ENCODE measurements at places on chromosomes 16 and 17.

DNA sequence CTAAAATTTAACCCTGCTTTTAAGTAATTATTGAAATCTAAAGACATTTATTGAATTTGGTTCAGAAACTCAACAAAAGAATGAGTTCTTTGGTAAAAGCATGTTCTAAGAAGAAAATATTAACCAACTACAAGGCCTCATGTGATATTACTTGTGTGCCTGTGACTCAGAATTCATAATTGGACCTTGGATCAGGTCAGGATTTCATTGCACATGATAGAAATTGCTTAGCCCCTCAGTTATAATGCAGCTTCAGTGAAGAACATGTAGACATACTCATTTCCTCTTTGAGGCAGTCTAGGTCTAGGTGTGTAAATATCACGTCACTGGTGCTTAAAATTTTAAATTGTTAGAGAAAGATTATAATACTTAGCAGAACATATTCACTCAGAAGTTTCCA lies 410.0 kb upstream of the SOX9 start:
- no peak for DNase-seq

GRCh38 chr16:23148513-23149266 lies 562 bp downstream of the USP31 start:
- DNase-seq, result peak; percentile 67

- DNase-seq, result peak; percentile 46
Observed at GRCh38 chr17:35460354-35460851, 11.8 kb upstream of the SLFN13 start.

GRCh38 chr17:78435330-78436005 lies 57.0 kb downstream of the PGS1 start:
- no peak for DNase-seq

- DNase-seq, result no peak
Observed at GRCh38 chr17:57735707-57736106, 9.4 kb downstream of the CCDC182 start.

- no peak for DNase-seq
Observed at GRCh38 chr17:6328279-6328678, 106.6 kb downstream of the AIPL1 start.

DNA sequence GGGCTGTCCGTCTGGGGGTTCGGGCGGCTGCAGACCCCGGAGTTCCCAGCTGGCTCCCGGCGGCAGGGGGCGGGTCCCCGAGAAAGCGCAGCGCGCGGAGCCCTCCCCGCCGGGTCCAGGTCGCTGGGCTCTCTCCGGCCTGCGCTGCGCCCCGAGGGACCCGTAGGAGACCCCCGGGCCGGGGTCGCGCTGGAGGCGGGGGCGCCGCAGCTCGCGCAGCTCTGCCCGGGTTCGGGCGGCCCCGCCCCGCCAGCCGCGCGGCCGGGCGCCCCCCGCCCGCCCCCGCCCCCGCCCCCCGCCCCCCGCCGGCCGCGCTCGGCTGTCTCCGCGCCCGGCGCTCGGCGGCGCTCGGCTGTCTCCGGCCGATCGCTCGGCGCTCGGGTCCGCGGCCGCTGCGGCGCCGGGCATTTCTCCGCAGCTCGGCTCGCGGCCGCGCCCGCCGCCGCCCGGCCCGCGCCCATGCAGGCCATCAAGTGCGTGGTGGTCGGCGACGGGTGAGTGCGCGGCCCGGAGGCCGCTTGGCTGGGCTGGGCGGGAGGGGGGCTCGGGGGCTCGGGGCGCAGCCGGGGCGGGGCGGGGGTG lies at the start of gene RAC3:
Gene RAC3 (plus strand): TSS at position 376 of the 582 bp plus-strand sequence. CDS start 84 bp downstream, at position 460.
- no peak for DNase-seq

DNA sequence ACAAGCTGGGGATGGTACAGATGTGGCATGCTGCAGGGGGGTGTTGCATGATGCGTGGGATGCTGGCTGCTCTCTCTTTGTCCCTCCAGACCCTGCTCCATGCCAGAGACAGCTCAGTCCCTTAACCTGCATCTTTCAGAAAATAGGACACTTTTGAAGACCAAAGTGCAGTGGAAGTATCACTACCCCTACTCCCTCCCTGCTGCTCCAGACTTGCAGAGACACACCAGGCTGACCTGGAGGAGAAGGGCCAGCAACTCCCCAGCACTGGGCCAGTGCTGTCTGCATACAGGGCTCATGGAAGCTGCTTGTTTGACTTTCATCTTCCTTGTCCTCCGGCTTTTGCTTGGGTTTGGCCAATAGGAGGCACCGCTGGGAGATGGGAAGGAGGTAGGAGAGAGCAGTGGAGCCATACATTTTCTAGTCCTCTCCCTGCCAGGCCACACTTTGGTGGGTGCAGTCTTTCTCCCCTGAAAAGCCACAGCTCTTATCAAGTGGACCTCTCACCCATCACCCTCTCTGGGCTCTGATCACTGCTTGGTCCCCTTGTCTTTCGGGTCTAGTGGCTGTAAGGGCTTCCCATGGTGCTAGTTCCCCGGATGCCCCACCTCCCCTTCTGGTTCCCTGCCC lies 46.1 kb upstream of the NKD1 start:
- DNase-seq, result no peak

DNA sequence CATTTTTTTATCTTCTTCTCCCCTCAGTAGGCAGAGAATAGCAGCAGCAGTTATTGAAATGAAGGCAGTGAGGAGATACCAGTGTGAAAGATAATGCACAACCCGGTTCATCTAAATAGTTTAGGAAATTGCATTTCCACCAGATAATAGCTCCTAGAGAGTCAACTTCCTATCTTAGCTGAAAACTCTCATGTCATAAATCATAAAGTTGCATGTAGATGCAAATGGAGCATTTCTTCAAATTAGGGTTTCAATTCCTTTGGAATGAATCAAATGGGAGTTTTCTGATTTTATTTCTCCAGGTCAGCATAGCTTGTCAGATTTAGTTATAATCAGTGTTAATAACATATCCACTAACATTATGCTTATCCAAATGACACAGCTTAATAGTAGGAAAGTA lies 335.3 kb downstream of the CNTNAP4 start:
- no peak for DNase-seq

- no peak for DNase-seq
Observed at GRCh38 chr16:19680881-19681340, 37.1 kb downstream of the KNOP1 start.

GRCh38 chr16:60413969-60414368 lies 1622.3 kb downstream of the CDH8 start:
- DNase-seq, result no peak

- DNase-seq, result peak; percentile 22
Observed at GRCh38 chr17:67992548-67993152, 3.6 kb downstream of the C17orf58 start.

DNA sequence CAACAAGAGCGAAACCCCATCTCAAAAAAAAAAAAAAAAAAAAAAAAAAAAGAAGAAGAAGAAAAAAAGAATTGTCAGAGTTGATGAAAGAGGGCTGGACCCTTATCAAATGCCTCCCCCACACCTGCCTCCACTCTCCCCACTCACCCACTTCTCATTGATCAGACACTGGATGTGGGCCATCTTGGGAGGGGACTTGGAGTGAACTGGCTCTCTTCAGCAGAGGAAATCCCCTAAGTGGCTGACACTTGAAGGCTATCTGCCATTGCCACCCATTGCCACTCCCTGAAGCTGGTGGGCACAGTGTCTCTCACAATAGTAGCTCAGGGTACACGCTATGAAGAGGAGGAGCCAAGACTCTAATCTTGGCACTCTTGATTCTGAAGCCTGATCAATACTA lies 1.6 kb downstream of the ITGA2B start:
- no peak for DNase-seq

DNA sequence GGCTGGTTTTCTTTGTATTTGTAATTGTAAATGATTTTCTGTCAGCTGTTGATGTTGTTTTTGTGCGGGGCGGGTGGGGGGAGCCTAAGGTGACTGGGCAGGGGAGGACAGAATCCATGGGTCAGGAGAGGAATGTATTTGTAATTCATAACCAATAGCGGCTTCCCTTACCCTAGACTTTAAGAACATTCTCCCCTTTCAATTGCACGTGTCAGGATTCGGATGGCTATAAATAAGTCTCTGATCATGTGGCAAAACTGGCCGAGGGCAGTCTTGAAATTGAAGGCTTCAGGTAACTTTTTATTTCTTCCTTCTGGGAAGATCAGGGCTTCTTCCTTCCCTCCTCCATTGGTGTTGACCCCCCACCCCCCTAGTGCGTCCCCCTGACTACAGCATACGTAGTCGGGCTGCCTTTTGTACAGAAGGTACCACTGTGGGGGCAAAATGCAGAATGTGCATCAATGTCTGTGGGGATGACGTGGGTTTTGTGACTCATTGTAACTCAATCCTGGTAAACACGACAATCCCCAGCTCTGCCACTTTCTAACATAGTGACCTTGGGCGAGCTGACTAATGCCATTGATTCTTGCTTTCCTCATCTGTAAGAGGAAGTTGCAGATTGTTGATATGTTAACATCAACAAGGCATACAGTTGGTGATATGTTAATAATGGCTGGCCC lies 16.2 kb downstream of the MARCHF10 start:
- DNase-seq, result no peak

Data from activated naive CD4-positive, alpha-beta T cell treated with Interleukin-2 at 50 U/mL for 16 hours (primary cell).